ENCODE measurements at places on chromosomes 2 and 18.
A peak's percentile ranks its signal among the peaks of the same experiment; 100 is the strongest.

GRCh38 chr18:76474824-76475223 is 20.2 kb downstream of the ZNF516 start:
- no peak for DNase-seq

DNA sequence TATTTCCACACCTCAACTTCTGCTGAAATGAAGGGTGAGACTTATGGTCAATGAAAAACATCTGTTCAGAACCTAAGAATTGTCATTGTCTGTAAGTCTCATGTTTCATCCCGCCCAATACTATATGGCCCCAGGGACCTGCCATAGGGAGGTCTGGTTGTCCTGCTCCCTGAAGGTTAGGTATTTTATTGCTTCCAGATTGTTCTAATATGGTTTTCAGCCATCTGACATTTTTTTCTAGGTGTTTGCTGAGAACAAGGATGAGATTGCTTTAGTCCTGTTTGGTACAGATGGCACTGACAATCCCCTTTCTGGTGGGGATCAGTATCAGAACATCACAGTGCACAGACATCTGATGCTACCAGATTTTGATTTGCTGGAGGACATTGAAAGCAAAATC is 7.3 kb downstream of the XRCC5 start:
- DNase-seq = no peak

DNA sequence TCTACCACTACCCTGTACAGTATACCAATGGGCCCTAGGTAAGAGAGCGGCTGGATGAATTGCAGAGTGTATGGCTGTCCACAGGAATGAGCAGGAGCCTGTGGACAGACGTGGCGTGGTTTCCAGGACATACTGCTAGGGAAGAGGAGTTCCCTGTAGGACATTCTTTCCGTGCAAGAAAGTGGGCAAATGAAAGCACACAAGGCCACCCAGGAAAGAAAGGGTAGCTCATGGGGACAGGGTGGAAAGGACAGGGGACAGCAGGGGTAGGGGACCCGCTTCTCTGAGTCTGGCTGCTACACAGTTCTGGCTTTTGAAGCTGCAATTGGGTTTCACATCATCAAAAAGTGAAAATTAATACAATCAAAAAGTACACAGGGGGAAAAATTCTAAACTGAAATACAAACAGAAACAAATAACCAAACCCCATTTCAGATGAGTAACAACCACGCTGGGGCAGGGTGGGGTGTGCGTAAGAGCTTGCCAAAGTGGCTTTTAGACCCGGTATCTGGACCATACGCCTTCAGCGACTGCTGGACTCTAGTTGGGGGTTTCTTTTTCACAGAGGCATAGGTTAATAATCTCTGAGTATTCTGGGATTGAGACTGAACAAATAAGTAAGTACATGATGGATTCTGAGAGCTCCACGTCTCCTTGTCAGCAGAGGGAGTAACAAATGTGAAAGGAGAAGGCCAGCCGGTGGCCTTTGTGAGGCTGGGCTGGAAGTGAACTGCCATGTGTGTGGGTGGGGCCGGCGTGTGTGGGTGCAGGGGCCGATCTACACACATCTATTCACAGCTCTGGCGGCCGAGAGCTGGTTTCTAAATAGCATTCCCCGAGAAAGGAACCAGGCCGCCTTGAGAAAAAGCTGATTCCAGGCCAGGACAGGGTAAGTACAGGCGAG is 84.0 kb downstream of the HDAC4 start:
- no peak for DNase-seq

GRCh38 chr2:213057977-213058376 is 93.4 kb downstream of the IKZF2 start:
- DNase-seq = no peak

GRCh38 chr18:3648641-3649040 is 198.7 kb downstream of the TGIF1 start:
- DNase-seq = no peak

DNA sequence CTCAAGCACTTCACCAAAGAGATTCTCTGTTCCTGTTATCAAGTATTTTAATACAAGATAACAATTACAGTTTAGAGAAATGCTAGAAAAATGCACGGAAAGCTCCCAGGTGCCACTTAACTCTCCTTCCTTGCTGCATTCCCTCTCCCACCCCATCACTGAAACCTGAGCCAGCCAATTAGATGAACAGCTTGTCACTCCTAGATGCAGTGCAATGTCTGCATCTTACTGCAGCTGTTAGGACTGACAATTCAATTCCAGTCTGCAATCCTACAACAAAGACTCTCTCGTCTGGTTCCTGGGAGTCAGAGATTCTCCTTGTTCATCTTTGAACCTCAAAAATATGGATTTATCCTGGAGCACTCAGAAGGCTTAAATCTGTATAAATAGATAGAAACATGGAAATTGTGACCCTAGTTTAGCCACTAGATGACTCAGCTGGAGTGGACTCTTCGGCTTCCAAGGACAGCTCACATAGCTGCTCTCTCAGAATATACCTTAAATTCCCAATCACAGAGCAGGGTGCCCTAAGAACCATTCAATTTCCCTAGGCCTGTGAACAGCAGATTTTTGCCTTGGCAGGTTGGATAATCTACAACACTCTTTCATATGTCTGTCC is 311.1 kb downstream of the NRXN1 start:
- no peak for DNase-seq

GRCh38 chr2:176585791-176586190 is 316.5 kb downstream of the MTX2 start:
- no peak for DNase-seq

GRCh38 chr2:68185541-68186164 is 28.0 kb downstream of the PNO1 start:
- DNase-seq = peak; percentile 30

DNA sequence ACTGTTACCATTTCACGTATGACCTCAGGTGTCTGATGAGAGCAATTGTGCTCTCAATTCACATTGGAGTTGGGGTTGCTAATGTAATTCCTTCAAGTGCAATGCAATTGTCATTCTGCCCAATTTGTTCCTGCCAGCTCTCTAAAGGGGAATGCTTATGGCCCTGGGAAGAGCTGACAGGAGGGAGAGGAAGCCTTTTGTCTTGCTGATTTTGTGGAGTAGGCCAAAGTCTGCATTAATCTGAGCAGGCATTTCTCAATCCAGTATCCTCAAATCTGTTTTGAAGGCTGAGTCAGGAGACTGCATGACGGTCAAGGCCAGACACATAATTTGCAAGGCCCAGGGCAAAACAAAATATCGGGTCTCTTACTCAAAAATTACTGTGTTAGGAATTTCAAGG is 326.4 kb upstream of the SPHKAP start:
- no peak for DNase-seq

GRCh38 chr2:23385748-23386338 is 864 bp downstream of the KLHL29 start:
- peak; percentile 35 for DNase-seq

DNA sequence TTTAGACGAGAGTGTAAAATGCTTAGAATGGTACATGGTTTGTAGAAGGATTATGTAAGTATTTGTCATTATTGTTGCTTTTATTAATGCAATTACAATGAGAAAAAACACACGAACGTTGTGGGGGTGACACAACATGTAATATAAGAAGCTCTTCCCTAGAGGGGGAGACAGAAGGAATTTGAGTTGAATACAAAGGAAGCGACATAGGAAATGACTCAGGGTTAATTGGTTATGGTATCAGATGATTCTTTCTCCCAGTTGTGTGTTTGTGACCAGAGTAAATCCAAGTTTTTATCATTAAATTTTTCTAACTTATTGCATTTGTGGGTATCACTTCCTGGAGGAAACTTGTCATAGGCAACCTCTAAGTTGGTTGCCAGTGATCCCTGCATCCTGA is 625.6 kb upstream of the CDH2 start:
- no peak for DNase-seq

GRCh38 chr2:29596584-29596983 is 324.8 kb downstream of the ALK start:
- DNase-seq = no peak

GRCh38 chr2:11133936-11134320 is 21.3 kb upstream of the SLC66A3 start:
- DNase-seq = no peak

GRCh38 chr2:105573490-105573889 is 171.2 kb upstream of the NCK2 start:
- DNase-seq = no peak

- no peak for DNase-seq
Measured at GRCh38 chr18:77560341-77560992, 310.8 kb downstream of the GALR1 start.

- DNase-seq = no peak
Measured at GRCh38 chr2:36562973-36563532, 34.9 kb downstream of the FEZ2 start.

GRCh38 chr2:69010437-69011194 is 2.4 kb upstream of the ANTXR1 start:
- DNase-seq = no peak

GRCh38 chr2:96967436-96967835 is 18.9 kb downstream of the FAM178B start:
- DNase-seq = no peak

DNA sequence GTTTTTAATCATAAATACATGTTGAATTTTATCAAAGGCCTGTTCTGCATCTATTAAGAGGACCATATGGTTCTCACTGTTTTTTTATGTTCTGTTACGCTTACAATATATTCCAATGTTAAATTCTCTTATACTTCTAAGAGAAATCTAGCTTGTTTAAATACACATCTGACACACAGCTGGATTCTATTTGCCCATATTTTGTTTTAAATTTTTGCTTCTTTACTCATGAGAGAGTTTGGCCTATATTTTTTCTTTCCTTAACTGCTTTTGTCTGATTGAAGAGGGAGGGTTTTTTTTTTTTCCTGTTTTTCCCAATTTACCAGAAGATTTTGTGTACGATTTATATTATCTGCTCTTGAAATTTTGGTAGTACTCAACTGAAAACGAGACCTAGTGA is 34.9 kb downstream of the RNF144A start:
- DNase-seq = no peak

DNA sequence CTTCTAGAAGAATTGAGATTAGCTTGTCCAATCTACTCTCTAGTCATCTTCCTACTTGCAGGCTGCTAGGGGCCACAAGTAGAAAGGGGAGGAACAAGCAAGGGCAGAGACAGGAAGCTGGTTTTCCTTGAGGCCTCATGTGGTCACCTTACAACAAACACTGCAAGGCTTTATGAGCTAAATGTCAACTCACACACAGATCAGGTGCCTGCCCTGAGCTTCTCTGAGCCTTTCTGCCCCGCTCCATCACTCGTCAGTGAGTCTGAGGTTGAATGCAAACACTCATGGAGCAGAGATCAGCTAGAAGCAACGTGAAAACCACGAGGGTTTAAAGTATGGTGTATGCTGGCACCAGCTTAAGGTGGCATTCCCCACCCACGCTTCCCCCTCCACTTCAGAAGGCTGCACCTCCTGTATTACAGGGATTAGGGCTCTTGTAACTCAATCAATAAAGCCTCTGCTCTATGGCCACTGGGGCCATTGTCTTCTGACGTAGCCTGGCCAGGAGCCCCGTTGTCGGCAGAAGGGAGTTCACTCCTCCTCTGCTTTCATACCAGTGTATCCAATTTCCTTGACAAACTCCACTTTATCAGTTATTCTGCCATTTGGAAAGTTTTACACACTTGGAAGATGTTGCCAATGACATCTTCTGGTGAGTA is 5.4 kb upstream of the CRYGC start:
- DNase-seq = no peak

DNA sequence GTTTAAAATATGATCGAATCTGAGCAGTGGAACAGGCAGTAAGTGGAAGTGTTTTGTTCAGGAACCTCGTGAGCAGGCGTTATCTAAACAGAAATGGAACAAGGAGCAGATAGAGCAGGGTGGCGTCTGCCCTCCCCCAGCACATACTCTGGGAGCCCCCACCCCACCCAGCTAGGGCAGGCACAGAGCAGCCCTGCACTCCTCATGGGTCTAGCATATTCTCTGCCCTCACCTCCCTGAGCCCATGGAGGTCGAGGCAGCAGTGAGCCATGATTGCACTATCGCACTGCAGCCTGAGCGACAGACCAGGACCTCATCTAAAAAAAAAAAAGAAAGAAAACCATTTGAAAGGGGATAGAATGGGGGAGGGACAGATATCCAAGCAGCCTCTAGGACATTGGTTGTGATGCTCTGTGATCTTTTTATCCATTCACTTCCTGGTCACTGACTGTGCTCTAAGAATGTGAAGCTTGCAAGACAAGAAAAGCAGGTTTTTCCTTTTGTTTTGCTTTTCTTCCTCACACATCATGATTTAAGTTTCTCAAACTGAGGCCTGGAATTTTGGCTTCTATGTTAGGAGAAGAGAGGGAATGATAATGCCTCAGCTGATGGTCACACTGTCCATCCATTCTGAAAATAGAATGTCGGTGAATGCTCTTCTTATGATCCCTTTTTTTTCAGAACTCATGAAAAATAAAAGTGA is 3.1 kb downstream of the MLPH start:
- no peak for DNase-seq

- no peak for DNase-seq
Measured at GRCh38 chr18:64032312-64032711, 62.4 kb downstream of the SERPINB8 start.

- no peak for DNase-seq
Measured at GRCh38 chr2:68246396-68246795, 5.9 kb downstream of the PPP3R1 start.

- no peak for DNase-seq
Measured at GRCh38 chr2:234331566-234331965, 165.3 kb downstream of the ARL4C start.

DNA sequence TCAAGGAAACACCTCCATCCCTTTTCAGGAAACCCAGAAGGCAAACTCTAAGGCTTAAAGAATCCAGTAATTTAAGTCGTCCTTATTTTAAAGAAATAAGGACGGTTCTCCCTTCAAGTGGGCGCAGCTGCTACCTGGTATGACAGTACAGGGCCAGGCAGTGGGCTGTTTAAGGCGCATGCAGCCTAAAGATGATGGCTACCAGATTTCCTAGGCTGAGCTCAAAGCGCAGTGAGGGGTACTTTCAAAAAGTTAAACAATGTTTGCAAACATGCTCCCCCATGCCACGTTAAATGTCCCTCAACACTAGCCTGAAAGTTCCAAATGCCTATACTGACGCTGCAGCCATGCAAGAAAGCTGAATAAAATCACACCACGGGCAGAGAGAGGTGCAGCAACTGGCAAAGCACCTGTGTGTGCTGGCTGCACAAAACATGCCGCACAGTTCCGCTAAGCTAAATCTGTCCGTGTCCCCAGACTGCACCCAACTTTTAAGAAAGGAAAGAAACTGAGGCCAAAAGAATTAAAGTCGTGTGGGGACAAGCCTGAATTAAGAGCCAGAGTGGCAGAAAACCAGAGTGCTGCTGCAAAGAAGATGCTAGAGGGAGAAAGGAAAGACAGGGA is 583 bp downstream of the HIBCH start:
- peak; percentile 2 for DNase-seq

GRCh38 chr18:3255611-3256165 is 6.2 kb upstream of the MYL12B start:
- DNase-seq = no peak

All from GM12891 (cell line).